NCI-H524 (cell line): ENCODE measurements at places on chromosomes 6 and 20.
A peak's percentile ranks its signal among the peaks of the same experiment; 100 is the strongest.

DNA sequence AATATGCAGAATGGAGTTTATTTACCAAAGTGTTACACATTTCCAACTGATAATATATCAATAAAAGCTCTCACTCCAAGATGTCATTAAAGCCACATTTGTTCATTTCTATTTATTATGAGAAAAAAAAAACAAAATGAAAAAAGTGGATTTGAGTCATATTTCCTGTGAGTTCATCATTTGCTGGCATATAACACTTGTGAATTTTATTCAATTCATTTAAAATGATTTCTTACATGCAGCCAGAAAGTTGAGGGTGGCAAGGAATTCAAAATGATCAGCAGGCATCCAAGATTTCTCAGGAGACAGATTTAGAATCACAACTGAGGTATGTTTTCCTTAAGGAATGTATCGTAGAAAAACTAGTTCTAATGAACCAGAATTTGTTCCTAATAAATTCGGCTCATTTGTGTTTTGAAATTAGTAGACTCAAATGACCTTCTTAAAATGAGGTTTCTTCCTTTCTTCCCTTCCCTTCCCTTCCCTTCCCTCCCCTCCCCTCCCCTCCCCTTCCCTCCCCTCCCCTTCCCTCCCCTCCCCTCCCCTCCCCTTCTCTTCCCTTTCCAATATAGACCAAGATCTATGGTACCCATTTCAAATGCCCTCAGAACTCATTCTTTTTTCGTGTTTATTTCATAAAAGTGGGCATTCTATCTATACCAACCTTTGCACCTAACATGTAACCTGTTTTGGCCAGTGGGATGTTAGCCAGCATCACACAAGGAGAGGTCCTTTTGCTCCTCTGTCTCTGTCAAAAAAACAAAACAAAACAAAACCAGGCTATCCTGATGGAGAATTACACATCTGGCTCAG is 357.9 kb upstream of the TSHZ2 start:
- DNase-seq, result no peak

DNA sequence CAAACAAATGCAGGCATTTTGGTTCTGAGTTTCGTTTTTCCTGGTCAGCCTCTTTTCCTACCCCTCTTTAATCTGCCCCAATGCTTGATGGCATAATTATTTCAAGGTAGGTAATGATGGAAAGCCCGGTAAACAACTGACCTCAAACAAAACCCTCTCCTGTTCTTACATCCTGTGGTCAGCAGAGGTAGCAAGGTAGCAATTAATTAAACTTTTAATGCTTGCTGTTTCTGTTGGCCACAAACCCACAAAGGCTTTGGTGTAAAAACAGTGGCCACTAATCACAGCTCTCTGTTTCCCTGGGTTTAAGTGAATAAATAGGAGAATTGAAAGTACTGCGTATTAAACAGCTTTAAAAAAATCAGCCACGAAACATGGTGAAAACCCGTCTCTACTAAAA is 261.5 kb upstream of the SOX4 start:
- DNase-seq, result no peak

DNA sequence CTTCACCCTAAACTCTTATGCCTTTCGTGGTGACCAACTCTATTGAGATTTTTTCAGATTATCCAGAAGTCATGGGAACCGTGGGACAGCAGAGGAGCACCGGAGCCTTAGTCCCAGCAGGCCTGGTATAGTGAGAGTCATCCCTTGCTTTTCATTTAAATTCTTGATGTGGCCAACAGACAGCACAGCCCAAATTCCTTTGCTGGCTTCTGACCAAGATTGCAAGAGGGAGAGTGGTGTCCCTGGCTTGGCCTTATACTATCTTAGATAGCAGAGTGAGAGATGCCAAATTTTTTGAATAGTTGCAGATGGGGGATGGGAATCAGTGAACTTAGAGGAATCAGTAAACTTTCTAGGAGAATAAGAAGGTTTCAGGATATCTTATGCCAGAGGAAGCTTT is 7.8 kb downstream of the STX11 start:
- DNase-seq, result no peak

- no peak for DNase-seq
These were observed 32.7 kb upstream of the SNAP25 start for GRCh38 chr20:10185741-10186558.

- no peak for DNase-seq
These were observed 31.0 kb downstream of the CDK5RAP1 start for GRCh38 chr20:33370291-33370690.

GRCh38 chr20:61082720-61083119 is 169.3 kb upstream of the CDH4 start:
- no peak for DNase-seq

GRCh38 chr6:67717281-67717680 is 917.8 kb upstream of the ADGRB3 start:
- no peak for DNase-seq

GRCh38 chr6:161631676-161632194 is 357.9 kb upstream of the AGPAT4 start:
- DNase-seq, result no peak

DNA sequence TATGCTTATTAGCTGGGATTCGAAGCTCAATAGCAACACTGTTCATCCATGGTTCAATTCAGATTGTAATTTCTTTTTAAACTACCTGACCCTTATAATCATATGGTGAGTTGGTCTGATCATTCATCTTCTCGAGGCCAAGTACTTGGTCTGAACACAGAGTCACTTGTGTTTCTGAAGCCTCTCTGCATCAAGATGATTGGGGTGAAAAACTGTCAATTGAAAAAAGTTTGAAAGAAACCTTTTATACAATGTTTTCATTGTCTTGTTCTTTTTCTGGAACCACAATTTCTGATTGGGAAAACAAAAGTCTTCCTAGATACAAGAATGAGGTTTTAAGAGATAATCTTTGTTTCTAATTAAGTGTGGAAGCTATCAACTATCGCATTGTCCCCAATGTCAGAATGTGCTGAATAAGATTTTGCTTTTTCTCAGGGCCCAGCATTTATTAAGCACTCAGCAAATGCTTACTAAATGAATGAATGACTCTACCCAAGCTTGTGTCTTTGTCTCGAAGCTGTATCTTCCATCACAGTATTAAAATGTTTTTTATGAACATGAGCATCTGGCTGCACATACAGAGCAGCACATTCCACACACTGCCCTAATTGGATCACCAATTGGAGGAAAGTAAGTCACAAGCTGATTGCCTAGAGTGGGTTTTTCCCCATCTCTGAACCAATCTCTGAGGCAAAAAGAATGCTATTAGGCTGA is 45.0 kb upstream of the MOXD1 start:
- DNase-seq, result no peak

DNA sequence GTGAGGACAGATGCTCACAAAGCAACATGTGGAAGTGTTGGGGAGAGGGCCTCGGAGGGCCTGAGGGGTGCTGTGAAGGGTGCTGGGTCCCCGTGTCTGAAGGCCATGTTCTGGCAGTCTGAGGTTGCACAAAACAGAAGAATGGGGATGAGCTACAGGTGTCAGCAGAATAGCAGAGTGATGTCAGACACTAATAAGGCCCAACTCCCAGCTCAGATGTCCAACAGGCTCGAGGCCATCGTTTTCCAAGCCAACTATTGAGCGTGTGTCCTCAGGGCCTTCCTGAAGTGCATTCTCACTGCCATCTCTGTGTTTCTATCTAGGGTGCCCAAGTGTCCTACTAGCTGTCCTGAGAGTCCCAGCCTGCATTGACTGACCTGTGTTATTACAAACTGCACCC is 7.9 kb downstream of the BFSP1 start:
- DNase-seq, result no peak

- no peak for DNase-seq
These were observed 87.0 kb downstream of the SGK1 start for GRCh38 chr6:134230940-134231339.

GRCh38 chr6:134647861-134648260 is 302.0 kb downstream of the ALDH8A1 start:
- DNase-seq, result no peak

DNA sequence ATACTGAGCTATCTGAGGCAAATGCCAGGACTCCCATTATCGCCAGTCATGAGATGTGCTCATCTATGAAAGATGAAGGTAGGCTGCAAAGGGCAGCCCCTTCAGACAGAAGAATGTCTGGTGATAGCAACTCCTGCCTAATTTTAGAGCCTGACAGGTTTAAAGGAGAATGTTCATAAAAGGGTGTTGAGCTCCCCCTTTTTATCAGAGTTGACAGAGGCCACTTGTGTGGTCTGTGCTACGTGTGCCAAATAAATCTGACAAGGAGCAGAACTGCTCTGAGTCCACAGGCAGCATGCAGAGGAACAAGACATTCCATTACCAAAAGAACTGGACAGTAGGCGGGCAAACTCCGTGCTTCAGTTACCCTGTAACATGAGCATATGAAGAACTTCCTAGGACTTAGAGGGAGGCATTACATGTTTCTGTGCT is 101.8 kb downstream of the PREP start:
- no peak for DNase-seq

DNA sequence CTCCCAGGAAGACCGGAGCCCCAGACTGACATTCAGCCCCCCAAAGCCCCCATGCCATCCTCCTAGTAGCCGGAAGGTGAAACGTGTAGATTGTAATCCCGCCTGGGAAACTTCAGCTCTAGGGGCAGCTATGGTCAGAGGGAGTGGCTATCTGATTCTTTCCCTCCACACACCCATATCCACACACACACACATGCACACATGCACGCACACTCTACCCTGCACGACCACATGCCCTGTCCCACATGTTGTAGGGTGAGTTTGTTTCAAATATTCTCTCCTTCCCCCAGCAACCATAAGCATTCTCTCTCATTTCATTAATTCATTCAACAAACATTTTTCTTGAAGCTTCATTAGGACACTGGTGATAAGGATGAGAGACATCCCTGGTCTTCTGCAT is 42.2 kb downstream of the MAFB start:
- no peak for DNase-seq

- DNase-seq, result peak; percentile 8
These were observed 63.1 kb upstream of the PHACTR1 start for GRCh38 chr6:12653486-12653885.

GRCh38 chr6:43886067-43886461 is 116.1 kb downstream of the VEGFA start:
- no peak for DNase-seq

GRCh38 chr20:32528171-32528891 is 56.8 kb downstream of the NOL4L start:
- DNase-seq, result peak; percentile 93

GRCh38 chr20:59412875-59413284 is 112.5 kb downstream of the EDN3 start:
- peak; percentile 66 for DNase-seq

DNA sequence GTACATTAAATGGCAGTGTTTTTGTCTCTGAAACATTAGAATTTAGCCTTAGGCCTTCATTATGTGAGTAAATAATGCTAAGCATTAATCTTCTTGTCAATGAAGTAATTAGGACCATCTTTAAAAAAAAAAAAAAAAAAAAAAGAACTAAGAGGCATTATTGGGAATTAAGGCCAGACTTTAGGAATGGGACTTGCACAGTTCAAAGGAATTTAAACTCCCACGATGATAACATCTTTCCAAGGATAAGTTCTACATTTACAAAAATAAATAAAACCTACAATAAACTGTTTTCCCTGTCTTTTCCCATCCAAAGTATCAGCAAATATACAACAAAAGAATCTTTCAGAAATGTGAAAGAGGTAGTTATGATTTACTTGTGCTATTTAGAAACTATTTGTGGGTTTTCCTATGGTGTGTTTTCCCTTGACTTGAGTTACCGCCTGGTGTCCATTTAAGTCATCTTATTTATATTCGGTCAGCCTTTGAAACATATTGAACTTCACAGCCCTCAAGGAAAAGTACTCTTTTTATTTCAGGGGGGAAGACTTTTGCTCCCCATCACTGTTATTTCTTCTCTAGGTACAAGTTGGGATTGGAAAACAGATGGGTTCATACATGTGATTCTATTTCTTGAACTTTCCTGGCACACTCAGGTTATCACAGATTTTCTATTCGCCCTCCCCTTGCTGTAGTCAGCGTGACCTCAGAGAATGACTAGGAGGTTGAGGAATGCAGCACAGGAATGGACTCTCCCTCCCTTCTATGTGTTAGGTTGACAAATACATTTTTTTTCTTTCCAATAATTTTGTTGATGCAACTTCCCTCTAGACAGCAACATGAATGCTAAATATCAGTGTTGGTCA is 13.6 kb downstream of the STMND1 start:
- no peak for DNase-seq

- peak; percentile 33 for DNase-seq
These were observed 149.0 kb upstream of the FUT9 start for GRCh38 chr6:95866732-95867131.

DNA sequence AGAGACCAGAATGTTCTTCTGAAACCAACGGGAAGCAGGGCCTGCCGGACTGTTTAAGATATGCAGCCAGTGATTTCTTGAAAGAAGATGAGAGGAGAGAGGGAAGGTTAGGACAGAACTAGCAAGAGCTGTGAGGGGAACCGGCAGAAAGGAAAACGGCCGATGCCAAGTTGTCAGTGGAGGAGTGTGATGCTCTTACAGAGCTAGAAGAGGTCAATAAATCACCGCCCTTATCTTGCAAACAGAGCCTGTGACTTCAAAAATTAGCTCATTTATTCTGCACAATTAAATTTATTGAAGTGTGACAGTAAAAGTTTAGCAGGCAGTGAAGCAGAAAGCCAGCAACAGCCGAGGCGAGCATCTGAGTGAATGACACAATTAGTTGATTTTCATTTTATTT is 509.5 kb upstream of the ID4 start:
- DNase-seq, result no peak

- no peak for DNase-seq
These were observed 14.7 kb upstream of the SRC start for GRCh38 chr20:37331060-37331857.

- no peak for DNase-seq
These were observed 78.9 kb upstream of the XRN2 start for GRCh38 chr20:21224217-21224616.

- peak; percentile 61 for DNase-seq
These were observed 109.6 kb downstream of the RTN4IP1 start for GRCh38 chr6:106519460-106520394.

- DNase-seq, result no peak
These were observed 9.6 kb downstream of the AHCY start for GRCh38 chr20:34293589-34293988.

GRCh38 chr20:62059920-62060630 is 5.6 kb downstream of the TAF4 start:
- DNase-seq, result no peak

DNA sequence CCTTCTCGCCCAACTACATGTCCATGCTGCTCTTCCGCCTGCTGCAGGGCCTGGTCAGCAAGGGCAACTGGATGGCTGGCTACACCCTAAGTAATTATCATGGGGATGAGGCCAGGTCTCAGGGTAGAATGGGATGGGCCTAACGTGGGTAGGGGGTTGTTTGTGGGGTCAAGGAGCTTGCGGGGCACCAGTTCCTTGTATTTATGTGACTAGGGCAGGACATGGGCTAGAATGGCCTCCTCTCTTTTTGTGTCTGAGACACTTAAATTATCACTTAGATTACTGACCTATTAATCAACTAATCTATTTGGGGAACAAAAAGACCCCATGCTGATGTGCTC is 10.7 kb downstream of the SLC22A1 start:
- DNase-seq, result no peak

GRCh38 chr6:106751501-106752252 is 122.3 kb downstream of the QRSL1 start:
- peak; percentile 49 for DNase-seq

GRCh38 chr20:57483287-57484050 is 41.5 kb downstream of the CTCFL start:
- DNase-seq, result no peak
